ENCODE measurements at places on chromosomes 1 and 21.

- DNase-seq = no peak
Observed at GRCh38 chr1:238488401-238488800, 597.7 kb upstream of the ZP4 start.

DNA sequence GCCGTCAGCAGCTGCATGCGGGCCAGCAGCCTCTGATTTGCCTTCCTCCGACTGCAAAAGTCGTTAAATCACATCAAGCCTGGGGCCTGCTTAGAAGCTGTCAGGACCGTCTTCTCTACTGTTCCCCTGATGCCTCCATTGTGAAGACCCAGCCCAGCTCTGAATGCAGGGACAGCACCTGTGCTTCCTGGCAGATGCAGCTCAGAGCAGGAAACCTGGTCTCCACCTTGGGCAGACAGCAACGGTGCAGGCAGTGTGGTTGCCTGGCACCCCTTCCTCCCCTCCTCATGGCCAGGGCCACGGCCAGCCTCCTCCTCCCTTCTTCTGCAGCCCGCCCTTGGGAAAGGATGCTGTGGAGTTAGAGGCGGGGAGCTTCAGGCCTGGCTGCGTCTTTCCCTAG, 92.3 kb upstream of the COL6A1 start:
- DNase-seq = no peak

DNA sequence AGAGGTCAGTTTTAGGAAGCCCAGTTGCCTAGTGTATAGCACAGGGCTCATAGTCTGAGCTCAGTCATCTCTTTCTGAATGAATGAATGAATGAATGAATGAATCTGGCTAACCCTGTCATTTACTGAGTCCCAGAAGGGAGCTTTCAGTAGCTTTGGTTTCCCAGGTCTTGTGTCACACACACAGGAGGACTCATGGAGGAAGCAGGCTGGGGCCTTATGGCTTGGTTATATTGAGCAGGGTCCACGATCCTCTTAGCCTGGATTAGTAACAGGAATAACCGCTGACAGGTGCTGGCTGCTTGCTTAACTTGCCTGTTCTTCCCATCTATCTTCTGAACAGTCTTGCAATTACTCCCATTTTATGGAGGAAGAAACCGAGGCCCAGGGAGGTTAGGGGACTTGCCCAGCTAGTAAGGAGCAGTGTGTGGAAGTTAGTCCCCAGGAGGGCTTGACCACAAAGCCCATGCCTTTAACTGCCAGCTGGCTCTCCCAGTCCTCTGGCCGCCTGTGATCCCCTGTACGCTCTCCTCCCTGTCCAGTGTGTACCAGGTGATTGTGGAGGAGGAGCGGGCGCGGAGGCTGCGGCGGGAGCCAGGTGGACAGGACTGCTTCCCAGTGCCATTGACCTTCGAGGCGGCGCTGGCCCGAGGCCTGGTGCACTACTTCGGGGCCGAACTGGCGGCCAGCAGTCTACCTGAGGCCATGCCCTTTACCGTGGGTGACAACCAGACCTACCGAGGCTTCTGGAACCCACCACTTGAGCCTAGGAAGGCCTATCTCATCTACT, 46.0 kb downstream of the PTPRU start:
- no peak for DNase-seq

DNA sequence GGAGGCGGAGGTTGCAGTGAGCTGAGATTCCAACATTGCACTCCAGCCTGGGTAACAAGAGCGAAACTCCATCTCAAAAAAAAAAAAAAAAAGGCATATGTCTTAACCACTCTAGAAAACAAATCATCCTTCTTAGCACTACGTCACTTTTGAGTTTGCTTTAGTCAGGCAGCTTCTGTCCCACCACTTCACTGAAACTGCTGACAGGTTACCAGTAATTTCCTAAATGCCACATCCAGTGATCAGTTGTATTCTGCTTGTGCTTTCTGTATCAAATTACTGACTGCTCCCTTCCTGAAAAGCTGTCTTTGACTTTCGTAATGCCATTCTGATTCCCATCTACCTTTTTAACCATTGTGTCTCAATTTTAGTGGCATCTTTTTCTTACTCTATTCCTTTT, 21.7 kb downstream of the RCOR3 start:
- DNase-seq = no peak

DNA sequence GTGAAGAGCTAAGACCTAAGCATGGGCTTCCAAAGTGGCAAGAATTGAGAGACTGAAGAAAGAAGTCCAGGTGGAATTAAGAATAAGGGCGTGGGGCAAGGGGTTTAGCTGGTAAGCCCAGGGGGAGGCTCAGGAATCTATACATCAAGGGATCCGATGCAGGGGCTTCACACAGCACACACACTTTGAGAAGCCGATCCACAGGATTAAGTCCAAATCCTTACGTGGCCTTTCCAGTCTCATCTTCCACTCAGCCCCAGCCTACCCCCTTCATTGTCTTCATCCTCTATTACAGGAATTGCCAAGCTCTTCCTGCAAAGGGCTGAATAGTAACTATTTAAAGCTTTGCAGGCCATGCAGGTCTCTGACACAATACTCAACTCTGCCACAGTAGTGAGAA, 101.3 kb downstream of the TGFBR3 start:
- no peak for DNase-seq

GRCh38 chr21:36889401-36889800, 77.1 kb downstream of the HLCS start:
- no peak for DNase-seq

GRCh38 chr1:41741244-41741643, 177.5 kb downstream of the HIVEP3 start:
- no peak for DNase-seq

- DNase-seq = no peak
Observed at GRCh38 chr1:106222403-106222802, 834.1 kb upstream of the PRMT6 start.

DNA sequence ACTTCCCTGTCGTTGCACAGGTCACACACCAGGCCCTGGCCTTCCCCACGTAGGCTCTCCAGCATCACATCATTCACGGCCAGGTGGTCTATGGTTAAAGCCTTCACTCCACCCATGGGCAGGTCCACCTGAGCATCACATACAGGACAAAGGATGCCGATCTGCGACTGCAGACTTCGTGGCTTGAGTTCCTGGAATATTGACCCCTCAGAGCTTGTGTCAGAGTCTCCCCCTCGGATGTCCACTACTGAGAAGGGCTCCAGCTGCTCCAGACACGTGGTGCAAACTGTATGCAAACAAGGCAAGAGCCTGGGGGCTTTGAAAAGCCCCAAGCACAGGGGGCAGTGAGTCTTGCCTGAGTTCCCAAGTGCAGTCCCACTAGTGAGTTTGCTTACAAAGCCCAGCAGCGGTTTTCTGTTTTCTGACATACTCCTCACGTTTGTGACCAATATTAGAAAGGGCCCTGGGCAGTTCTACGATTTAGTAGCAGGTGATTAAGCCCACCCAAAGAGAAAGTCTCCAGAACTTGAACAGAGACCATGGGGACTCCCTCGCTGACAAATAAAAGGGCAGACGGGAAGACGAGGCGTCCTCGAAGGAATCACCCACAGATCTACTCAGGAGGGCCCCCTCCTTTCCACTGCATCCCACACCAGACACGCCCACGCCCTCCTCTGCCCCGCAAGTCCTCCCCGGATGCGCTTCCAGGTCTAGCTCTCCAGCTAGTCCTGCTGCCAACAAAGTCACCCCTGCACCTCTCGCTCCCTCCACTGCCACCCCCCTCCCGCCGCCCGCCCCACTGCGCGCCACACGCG, 568 bp downstream of the TRIM45 start:
- DNase-seq = no peak

DNA sequence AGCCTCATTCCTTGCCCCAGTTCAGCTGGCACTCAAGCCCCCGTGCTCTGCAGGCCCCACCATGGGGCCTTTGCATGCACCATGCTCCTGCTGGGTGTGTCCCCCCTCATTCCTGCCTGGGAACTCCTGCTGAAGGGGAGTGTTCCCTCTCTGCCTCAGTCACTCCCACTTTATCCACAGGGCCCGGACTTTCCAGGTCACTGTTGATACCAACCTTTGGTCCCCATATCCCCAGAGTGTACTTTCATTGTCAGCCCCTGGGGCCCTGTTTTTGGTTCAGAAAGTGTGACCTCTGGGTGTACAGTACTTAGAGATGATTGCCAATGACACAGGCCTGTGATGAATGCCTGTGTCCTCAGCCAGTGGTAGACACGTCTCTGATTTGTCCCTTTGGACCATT, 2.9 kb downstream of the TTC22 start:
- no peak for DNase-seq

- DNase-seq = no peak
Observed at GRCh38 chr1:23444596-23445390, 20.2 kb upstream of the TCEA3 start.

DNA sequence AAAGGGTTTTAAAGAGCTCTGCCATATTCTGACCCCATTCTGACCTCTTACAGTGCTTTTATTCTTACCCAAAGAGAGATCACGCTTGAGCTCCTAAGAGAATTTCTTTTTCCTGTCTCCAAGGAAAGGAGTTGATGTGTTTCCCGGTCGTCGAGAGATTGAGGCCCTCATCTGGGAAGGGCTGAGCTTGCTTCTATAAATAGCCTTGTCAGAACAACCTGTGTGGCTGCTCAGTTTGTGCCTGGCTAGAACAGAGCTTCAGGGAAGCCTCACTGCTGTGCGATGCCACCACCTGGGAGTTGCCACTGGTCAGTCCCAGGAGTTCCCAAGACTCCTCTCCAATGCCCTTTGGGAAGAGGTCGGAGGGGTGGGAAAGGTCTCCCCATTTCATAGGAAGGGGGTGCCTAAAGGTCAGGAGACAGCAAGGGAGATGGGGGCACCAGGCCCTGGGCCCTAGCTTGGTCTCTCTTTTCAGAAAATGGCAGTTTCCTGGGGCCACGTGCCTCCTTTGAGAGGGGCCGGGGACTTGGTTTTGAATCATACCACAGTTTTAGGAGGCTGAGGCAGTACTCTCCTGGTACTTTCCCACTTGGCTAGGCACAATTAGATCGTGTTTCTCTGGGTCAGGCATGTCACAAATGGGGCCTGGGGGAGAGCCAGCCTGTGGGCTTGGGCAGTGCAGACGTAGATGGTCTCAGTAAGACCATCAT, 52.1 kb downstream of the EIF2D start:
- DNase-seq = no peak

GRCh38 chr1:21833392-21833976, 21.4 kb downstream of the LDLRAD2 start:
- no peak for DNase-seq

Measured in H1 (cell line).